Stimulated activated CD8-positive, alpha-beta memory T cell treated with anti-CD3 and anti-CD28 coated beads, Interleukin-7, amount 100 ng/mL, for 4 hours (primary cell): ENCODE measurements at places on chromosomes 12 and 14.

- no peak for DNase-seq
These were observed 19.3 kb downstream of the JAG2 start for GRCh38 chr14:105149146-105149781.

DNA sequence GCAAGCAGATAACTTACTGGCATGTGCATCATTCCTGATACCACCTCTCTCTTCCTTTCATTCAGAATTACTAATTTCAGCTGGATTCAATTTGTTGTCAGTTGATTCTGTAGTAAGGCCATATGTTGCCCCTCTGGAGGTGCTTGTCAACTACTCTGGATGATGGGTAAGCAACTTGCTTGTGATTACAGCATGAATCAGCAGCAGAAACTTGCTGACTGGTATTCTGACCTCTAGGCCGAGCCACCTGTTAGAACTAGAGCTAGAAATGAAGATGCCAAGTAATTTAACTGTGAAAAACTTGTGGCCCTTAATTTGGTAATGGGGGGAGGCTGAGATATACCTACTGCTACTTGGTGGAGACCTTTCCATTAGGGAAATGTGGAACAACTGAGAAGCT lies 5.1 kb downstream of the RNF10 start:
- DNase-seq: no peak

- no peak for DNase-seq
These were observed 117.5 kb upstream of the FKBP4 start for GRCh38 chr12:2677142-2677880.

- DNase-seq: no peak
These were observed 160.7 kb upstream of the ARID2 start for GRCh38 chr12:45568808-45569207.

- DNase-seq: no peak
These were observed 35.8 kb upstream of the PPP1R13B start for GRCh38 chr14:103883263-103883523.

- no peak for DNase-seq
These were observed 23.2 kb upstream of the MTHFD1 start for GRCh38 chr14:64364907-64365306.

- no peak for DNase-seq
These were observed 129.8 kb upstream of the TMEM132C start for GRCh38 chr12:128137140-128137539.

GRCh38 chr12:113903381-113903863 lies 62.7 kb downstream of the RBM19 start:
- no peak for DNase-seq

DNA sequence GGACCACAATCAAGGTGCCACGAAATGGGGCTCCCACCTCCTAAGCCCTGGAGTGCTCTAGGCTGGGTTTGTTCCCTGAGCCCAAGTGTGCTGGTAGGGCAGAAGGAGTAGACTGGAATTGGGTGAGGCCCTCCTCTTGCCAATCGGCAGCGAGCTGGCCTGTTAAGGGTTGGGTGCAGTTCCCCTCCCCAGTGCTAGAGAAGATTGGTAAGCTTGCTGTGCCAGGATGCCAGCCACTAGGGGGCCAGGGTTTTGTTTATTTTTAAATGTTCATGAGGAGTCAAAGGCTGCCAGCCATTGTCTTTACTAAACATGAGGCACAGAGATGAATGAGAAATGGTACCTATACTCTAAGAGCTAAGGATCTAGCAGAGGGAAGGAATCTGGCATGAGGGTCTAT lies 79.7 kb downstream of the SPTB start:
- no peak for DNase-seq

GRCh38 chr12:110578694-110579534 lies 4.2 kb downstream of the PPTC7 start:
- DNase-seq: no peak

- no peak for DNase-seq
These were observed 118.7 kb upstream of the TMCC3 start for GRCh38 chr12:94769047-94769420.

- DNase-seq: no peak
These were observed 673.9 kb downstream of the SLC16A7 start for GRCh38 chr12:60269611-60270269.

DNA sequence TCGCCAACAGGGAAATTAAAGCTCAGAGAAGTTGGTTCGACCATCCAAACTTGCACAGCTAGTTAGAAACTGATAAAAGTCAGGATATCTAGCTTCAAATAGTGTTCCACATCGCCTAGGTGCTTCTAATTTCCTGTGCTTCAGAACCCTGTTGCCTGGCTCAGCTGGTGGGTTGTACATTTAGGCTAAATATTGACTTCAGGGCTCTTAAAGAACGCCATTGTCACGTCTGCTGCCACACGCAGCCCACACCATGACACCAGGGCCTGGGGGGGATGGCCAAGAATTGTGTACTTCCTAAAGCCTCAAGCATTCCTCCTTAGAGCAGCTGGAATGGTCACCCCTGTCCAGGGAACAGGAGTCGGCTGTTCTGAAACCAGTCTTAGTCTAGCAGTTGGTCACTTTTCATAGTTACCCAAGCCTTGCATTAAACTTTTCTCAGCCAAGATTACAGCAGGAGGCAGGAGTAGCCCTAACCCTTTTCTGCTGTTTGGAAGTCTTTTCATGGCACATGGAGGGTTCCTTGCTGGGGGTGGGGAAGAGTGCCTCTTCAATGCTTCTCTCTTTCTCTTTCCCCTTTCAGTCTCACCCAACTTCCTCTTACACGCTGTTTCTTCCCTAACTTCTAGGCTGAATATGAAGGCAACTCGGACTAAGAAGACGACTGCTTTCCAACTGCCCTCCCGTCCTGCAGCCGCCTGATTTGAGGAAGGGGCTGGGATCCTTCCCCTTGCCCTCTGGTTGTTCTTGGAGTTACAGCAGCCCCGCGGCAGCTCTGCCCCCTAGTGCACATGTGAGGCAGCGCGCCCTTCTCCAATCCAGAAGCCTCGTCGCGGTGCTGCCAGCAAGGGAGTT lies 17.1 kb downstream of the FOS start:
- peak; percentile 52 for DNase-seq

DNA sequence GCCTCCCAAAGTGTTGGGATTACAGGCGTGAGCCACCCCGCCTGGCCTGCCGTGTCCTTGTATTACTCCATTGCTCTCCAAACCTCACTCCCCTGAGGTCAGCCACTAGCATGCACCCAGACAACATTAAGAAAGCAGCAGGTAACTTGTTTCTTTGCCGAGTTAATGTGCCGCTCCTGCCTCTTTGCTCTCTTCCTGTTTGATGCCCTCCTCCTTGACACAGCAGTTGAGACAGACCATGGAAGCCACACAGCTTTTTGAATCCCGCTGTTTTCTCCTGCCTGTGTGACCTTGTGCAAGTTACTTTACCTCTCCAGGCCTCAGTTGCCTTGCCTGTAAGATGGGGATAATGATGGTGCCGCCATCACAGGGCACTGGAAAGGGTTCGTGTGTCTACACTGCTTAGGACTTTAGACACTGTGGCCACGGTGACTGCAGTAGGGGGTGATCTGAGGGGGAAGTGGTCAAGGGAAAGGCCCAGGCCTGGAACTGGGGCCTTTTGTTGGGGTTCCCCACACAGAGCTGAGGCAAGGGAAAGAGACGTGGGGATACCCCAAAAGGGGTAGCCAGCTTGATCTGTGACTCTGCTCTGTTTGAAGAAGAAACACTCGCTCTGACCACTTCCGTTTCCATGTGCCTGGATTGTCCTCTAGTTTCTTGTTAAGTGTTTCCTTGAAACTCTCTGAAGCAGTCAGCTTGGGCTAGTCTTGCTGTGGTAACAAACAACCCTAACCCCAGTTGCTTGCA lies 69.3 kb downstream of the RIN3 start:
- no peak for DNase-seq

GRCh38 chr14:64394423-64394822 lies 6.3 kb downstream of the MTHFD1 start:
- DNase-seq: no peak

- DNase-seq: no peak
These were observed 50.4 kb downstream of the RPH3A start for GRCh38 chr12:112841906-112842305.

DNA sequence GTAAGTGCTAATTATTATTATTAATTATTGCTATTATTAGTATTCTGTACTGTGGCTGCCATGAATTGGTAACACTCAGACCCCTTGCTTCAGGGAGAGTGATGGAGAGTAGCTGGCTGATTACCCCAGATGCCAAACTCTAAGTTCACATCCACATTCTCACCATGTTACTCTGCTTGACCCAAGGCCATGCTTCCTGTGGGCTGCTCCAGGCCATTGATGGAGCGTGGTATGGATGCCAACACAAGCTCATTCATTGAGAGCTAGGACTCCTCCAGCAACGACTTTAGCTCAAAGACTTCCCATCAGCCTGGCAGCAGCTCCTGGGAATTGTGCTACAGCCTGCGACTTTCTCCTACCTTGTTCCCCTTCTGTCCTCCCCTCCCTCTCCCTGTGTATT lies 233.4 kb downstream of the MSRB3 start:
- DNase-seq: no peak

- no peak for DNase-seq
These were observed 59.6 kb upstream of the FERMT2 start for GRCh38 chr14:53010193-53011040.

GRCh38 chr12:27906658-27907473 lies 65.7 kb downstream of the PTHLH start:
- no peak for DNase-seq

- no peak for DNase-seq
These were observed 57.7 kb downstream of the ATP2A2 start for GRCh38 chr12:110338754-110339153.

GRCh38 chr14:77616133-77616453 lies 344 bp downstream of the SPTLC2 start:
- peak; percentile 12 for DNase-seq

DNA sequence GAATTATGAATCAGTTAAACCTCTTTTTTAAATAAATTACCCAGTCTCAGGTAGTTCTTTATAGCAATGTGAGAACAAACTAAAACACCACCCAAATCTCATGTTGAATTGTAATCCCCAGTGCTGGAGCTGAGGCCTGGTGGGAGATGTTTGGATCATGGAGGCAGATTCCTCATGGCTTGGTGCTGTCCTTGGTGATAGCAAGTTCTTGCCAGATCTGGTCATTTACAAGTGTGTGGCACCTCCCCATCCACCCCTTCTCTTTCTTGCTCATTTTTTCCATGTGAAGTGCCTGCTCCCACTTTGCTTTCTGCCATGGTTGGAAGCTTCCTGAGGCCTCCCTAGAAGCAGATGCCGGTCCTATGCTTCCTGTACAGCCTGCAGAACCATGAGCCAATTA lies 102.1 kb upstream of the ANO4 start:
- DNase-seq: no peak

GRCh38 chr14:56150645-56151345 lies 32.6 kb downstream of the PELI2 start:
- no peak for DNase-seq

DNA sequence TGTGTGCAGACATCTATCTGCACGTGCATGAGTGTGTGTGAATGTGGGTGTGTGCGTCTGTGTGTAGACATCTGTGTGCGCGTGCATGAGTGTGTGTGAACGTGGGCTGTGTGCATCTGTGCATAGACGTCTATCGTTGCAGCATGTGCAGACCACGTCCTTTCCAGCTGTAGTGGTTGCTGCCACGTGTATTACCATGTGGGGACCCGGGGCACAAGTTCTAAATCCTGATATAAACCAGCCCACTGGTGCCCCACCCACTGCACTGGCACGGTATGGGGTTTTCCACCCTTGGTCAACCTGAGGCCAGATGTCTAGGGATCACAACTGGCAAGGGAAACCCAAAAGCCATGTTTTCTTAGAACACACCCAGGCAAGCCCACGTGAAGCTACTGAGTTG lies 197.0 kb downstream of the ANO2 start:
- no peak for DNase-seq

- DNase-seq: no peak
These were observed 210.4 kb upstream of the PRICKLE1 start for GRCh38 chr12:42799966-42800365.

DNA sequence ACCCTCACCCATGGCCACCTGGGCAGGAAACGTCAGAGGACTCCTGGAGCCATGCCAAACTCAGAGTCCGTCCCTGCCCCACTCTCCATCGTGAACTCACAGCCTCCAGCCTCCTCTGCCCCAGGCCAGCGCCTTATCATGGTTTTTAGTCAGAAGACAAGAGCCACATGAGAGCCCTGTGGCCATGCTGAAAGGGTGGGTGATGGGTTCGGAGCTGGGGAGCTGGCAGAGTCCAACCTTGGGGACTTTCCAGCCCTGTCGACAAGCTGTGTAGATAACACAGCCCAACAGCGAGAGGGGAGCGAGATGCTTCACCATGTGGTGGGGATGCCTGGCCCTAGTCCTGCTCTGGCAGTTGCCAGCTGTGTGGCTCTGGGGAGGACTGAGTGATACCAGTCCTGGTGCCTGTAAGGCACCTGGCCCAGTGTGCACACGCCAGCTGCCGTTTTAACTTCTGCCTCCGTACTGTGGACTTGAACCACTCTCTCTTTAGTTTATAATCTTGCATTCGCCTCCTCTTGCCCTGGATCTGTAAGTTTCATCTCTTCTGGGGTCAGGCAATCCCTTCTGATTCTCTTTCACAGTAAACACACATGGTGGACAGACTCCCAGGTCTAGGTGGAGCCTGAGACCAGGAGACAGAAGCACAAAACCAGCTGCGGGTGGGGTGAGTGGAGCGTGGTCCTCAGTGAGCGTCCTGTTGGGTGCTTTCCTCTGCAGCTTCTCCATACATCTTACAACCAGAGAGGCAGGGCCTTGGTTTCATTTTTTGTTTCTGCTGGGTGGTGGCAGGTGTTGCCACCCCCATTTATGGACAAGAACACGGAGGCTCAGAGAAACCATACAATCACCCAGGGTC lies 55.3 kb downstream of the RIN3 start:
- no peak for DNase-seq

- no peak for DNase-seq
These were observed 5.4 kb downstream of the CDKN1B start for GRCh38 chr12:12722435-12723148.
